Tibial nerve (tissue), 4 donors: ENCODE measurements at places on chromosomes 4 and X. TPM values are rescaled to one million over a fixed set of nuclear protein-coding genes. Genes with fewer than 3 reads are reported as not detected.
A peak's percentile ranks its signal among the peaks of the same experiment; 100 is the strongest.

- no peak for DNase-seq
Observed at GRCh38 chr4:130336585-130337217, 1240.7 kb downstream of the C4orf33 start.

GRCh38 chr4:118807659-118808058 lies 28.3 kb downstream of the SEC24D start:
- DNase-seq: no peak

DNA sequence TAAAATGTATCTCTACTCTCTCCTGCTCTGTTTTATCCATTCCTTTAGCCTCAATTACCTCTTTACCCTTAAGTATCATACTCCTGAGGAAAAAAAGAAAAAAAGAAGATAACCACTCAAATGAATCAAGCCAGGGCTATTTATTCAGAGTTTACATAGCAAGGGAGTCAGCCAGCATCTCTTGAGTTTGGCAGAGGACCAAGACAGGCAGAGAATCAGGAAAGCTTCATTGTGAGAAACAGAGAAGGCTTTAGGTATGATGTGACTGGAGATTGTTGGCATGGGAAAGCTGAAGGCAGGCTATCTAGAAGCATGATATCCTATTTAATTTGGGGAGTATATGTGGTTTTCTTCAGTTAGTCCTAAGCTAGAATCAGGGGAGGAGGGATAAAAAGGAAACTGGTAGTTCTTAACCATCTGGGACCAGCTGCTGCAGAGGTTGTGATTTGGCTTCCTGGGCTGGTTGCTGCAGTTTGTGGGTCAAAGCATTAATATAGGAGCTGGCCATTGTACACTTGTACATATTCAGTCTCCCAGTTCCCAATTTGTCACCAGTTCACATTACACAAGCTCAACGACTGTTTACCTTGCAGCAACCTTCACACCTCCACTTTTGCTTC lies 11.2 kb downstream of the APELA start:
- no peak for DNase-seq

- no peak for DNase-seq
Observed at GRCh38 chrX:13428053-13428786, 108.4 kb upstream of the ATXN3L start.

DNA sequence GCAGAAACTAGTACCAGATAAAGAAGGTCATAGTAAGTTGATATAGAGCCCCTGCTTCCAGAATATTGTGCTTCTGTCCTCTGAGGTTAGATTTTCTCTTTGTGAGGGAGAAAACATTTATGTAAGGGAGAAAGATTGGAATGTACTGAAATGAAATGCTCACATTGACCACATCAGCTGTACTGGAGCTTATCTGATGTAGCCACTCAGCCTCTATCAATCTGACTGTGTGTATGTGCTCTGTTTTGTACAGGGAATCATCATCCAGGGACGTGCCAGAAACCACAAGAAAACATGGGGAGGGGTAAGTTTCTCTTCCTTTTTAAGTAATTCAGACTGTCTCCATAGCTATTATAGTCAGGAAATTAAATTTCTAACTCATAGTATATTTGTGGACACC lies 56.8 kb downstream of the PRRG1 start:
- no peak for DNase-seq

GRCh38 chr4:97262769-97263168 lies 880.5 kb downstream of the STPG2 start:
- no peak for DNase-seq

DNA sequence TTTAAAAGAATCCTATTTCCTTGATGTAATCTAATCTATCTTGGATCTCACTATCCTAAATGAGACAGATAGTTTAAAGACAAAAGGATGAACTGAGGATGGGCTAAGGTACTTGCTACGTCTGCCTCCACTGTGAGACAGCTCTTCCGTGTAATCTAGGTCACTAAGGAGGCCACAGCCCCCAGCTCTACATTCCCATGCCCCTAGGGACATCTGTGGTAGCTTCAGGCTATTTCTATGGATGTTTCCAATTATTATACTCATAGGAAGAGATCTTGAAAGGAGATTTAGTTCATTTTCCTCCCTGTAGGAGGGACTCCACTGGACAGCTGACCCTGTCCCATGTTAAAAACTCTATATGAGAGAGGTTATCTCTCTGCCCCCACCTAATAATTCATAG lies 140.8 kb upstream of the TRPC5 start:
- no peak for DNase-seq

DNA sequence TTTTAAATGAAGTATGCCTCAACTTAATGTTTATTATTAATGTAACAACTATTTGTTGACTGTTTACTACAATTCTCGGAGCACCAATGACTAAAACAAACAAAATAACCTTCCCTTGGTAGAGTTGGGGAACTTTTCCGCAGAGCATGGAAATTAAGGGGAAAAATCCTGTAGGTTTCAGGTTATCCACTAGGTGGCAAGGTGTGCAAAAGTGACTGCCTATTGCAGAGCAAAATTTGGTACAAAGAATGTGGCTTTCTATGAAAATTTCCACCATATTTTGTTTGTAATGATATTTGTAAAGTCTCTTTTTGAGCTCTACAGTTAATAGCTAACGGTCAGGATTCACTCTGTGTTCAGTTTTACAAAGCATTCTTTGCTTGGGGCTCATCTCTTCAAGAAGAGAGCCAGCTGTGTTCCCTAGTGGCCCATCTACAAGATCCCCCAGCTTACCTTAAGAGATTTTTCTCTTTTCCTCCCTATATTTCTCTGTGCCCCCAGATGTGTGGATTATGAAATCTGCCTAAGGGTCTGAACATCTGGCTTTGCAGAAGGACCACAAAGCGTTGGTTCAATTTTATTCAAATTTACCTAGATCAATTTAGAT lies 61.1 kb downstream of the FBXO8 start:
- DNase-seq: no peak

GRCh38 chrX:143095321-143095720 lies 69.6 kb downstream of the SPANXN4 start:
- DNase-seq: no peak

DNA sequence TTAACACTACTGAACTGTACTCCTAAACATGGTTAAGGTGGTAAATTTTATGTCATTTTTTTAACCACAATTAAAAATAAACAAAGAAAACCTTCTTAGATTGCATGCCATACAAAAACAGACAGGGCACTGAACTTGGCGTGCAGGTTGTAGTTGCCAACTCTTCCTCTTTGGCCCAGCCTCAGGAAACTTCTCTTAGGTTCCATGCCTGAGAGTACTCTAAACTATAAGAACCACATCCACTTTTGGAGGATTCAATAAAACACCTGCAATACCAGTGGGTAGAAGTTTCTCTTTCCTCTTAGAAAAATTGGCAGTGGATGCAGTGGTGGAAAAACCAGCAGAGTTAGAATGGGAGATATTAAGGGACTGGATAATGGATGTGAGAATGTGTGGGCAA lies 103.4 kb downstream of the LUZP4 start:
- no peak for DNase-seq

- peak; percentile 19 for DNase-seq
Observed at GRCh38 chrX:153875391-153876111, 10.4 kb downstream of the L1CAM start.

GRCh38 chrX:16222151-16222550 lies 54.9 kb downstream of the MAGEB17 start:
- DNase-seq: no peak

- no peak for DNase-seq
Observed at GRCh38 chr4:7040765-7041164, 2.4 kb upstream of the TADA2B start.

DNA sequence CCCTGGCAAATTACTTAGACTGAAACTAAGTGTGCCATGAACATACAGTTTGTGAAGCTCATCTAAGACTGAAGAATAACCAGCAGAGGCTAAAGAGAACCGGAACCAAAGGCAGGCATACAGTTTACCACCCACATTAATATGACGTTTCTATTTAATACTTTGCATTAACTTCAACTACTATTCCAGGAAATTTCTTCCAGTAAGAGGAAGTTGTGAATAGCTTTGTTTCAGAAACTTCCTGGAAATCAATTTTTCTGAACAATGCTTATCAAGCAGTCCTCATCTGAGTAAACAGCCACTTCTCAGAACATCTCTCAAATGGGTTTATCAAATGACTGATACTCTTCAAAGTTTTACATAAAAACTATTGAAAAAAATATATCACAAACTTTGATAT lies 252.7 kb downstream of the OPHN1 start:
- DNase-seq: no peak

DNA sequence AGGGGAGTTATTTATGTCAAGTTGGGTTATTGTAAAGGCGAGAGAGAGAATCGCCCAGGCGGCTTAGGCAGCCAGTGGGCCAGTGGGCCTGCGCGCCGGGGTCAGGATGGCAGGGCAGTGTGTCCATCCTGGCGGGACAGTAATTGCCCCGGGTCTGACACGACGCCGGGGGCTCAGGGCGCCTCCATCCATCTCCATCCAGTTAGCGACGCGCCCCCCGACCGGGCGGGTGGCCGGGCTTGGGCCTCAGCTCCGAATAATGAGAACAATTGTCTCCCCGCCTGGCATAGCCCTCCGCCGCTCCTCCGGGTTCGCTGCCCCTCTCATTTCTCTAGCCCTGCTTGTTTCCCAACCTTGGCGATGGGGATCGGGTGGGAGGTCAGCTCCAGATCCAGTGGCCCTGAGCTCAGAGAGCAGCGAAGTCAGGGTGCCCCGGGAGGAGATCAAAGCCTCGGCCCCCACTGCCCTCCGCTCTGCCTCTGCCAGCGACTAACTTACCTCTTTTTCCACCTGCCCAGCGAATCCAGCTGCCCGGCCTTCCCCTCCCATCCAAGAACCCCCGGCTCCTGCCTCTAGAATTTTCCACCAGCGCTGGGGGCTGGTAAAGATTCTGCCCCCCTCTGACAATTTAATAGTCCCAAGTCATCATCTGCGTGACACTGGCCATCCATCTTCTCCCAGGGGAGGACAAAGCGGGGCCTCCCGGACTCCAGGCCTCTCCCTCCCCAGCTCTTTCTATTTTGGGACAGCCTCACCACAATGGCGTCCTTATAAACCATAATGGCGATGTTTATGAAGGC lies 56.9 kb upstream of the TMEM33 start:
- DNase-seq: no peak

DNA sequence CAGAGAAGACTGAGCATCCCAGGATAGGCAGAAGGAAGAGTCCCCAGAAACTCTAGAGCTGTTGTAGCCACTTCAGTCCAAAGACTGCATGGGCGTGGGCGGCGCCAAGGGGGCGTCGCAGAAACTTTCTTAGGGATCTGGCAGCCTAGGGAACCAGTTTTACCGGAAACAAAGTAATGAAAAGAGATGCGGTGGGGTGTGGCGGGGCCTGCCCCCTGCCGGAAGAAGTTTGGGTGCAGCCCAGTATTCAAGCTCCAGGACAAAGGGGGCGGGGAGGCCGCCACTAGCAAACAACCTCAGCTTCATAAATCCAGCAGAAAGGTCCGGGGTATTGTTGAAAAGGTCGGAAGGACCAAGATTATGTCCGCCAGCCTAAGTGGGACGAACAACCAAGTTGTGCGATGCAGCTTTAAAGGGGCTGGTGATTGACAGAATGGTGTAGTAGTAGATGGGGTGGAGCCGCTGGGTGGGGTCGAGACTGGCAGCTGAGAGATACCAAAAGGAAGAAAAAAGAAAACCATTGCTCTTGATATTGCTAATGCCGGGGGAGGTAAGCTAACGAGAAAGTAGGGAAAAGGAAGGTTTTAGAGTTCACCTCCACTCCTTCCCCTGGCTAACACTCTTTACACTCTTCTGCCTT lies 190.5 kb downstream of the RRAGB start:
- peak; percentile 15 for DNase-seq

DNA sequence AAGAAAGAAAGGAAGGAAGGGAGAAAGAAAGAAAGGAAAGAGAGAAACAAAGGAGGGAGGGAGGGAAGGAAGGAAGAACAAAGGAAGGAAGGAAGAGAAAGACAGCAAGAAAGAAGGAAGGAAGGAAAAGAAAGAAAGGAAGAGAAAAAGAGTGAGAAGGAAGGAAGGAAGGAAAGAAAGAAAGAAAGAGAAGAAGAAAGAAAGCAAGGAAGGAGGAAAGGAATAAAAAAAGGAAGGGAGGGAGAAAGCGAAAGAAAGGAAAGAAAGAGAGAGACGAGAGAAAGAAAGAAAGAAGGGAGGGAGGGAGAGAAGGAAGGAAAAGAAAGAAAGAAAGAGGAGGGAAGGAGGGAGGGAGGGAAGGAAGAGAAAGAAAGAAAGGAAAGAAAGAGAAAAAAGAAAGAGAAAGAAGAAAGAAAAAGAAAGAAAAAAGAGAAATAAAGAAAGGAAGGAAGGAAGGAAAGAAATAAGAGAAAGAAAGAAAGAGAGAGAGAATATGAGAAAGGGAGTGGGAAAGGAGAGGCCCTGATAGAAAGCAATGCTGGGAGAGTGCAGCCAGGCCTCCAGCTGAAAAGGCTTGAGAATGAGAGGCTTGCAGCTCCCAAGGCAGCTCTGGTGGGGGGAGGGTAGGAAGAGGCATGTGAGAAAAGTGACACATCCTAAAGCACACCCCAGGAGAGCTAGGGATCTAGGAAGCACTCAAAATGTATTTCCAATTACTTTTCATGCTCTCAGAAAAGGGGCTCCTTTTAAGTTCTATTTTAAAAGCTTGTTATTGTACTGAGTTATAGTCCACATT lies 134.0 kb upstream of the ZIC3 start:
- no peak for DNase-seq

Gene DGKK
- total RNA-seq: not detected

Gene HTN1
- not detected for total RNA-seq

Gene RPGR
- total RNA-seq: 89.8 TPM

Gene RTL3
- total RNA-seq: not detected

Gene VEGFD
- 1.5 TPM for total RNA-seq
